Thyroid gland (tissue), 4 donors: ENCODE measurements at places on chromosomes 11 and 22. TPM values are rescaled to one million over a fixed set of nuclear protein-coding genes. Genes with fewer than 3 reads are reported as not detected.

DNA sequence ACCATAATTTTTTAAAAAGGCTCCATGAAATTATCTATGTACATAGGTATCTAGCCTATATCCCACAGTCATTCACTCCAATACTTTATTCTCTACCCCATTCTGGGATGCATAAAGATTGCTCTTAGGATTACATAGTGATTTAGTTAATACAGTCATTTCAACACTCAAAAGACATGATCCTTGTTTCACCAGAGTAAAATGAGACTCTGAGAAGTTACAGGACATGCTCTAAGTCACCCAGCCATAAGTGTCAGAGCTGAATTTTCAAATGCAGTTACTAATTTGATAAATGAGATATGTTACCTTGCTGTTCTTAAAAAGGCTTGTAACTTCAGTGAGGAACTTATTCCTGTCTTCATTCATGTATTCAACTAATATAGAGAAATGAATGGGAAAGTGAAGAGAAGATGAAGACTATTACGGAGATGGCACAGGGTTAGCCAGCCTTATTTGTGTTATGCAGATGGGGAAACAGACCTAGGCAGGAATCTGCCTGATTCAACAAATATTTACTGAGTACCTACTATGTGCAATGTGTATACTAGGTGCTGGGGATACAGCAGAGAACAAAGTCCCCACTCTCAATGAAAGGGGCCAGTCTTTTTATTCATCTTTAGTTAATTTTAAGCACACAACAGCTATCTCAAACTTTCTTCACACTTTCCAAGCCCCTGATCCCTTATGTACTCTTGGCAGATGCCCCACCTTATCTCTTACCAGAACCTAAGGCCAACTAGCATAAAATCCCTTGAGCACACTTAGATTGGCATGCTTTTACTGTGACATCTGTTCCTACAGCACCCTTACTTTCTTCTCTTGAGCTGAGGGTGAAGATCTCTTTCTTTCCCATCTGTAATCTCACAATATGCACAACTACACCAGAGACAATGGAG lies 21.6 kb downstream of the MAPK1 start:
- no peak overlapping the region for H3K27ac ChIP-seq
- no peaks in the 10 kb centered on the region for H3K27me3 ChIP-seq
- peaks cover 46% of the 10 kb centered on the region for H3K4me1 ChIP-seq

Gene POLR2L
- total RNA-seq: 89.2 TPM

GRCh38 chr11:27040302-27041115 lies at the start of gene BBOX1:
Gene BBOX1 (plus strand): TSS chr11:27040815. CDS start chr11:27055431, 14,616 bp downstream.
- H3K4me3 ChIP-seq: no peak within 1 kb of the TSS
- H3K27me3 ChIP-seq: no peaks in the 10 kb centered on the region
- DNase-seq: peak; percentile 97
- peaks cover 20% of the 10 kb centered on the region for H3K4me1 ChIP-seq
- no peaks in the 10 kb centered on the region for H3K36me3 ChIP-seq

GRCh38 chr22:31969789-31970489 lies 25.6 kb downstream of the YWHAH start:
- no peaks in the 10 kb centered on the region for H3K36me3 ChIP-seq
- H3K27me3 ChIP-seq: no peaks in the 10 kb centered on the region
- no peak overlapping the region for H3K4me3 ChIP-seq

DNA sequence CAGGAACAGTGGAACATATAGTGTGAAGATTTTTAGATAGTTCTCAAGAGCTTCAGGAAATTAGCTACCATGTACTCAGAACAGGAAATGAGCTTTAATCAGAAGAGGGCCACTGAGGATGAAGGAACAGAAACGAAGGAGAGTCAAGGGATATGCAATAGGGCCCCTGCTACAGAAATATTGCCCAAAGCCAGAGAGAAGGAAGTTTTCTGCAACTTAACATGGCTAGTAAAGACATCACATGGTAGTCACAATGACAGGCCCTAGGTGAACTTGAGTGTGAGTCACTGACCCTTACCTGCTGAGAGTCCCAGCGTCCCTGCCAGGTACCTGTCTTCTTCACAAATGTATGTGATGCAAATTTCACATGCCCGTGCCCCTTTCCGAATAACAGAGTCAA lies 25.2 kb upstream of the CARD16 start:
- no peak for DNase-seq
- H3K4me3 ChIP-seq: no peak overlapping the region
- no peaks in the 10 kb centered on the region for H3K27me3 ChIP-seq
- no peaks in the 10 kb centered on the region for H3K36me3 ChIP-seq
- no peak overlapping the region for H3K27ac ChIP-seq

Gene MMP7
- not detected for total RNA-seq

- no peak overlapping the region for H3K4me3 ChIP-seq
- H3K36me3 ChIP-seq: no peaks in the 10 kb centered on the region
- no peaks in the 10 kb centered on the region for H3K27me3 ChIP-seq
- no peak overlapping the region for H3K27ac ChIP-seq
- no peak for DNase-seq
- peaks cover 6% of the 10 kb centered on the region for H3K4me1 ChIP-seq
These were observed 4.7 kb upstream of the ASCC2 start for GRCh38 chr22:29842740-29843139.

GRCh38 chr22:36692280-36692679 lies 11.3 kb downstream of the CACNG2 start:
- no peaks in the 10 kb centered on the region for H3K36me3 ChIP-seq
- no peaks in the 10 kb centered on the region for H3K27me3 ChIP-seq
- no peak overlapping the region for H3K27ac ChIP-seq
- H3K4me3 ChIP-seq: no peak overlapping the region

DNA sequence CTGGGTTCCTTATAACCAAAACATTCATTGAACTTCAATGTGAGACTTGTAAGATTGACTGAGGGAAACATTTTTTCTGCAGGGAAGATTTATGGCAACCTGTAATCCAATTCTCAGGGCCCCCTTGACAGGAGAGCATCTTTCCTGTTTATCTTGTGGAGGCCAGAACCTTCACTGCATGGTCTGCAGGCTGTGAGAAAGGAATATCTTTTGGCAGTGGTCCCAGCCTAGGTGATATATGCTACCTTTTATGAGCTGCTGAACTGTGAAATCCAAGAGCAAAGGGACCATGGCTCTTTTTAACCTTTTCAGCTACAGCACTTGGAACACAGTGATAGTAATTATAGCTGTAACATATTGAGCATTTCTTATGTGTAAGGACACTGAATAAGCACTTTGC lies 590.2 kb upstream of the B3GAT1 start:
- H3K4me1 ChIP-seq: no peaks in the 10 kb centered on the region
- DNase-seq: no peak
- H3K27ac ChIP-seq: no peak overlapping the region
- H3K36me3 ChIP-seq: no peaks in the 10 kb centered on the region
- H3K27me3 ChIP-seq: no peaks in the 10 kb centered on the region
- no peak overlapping the region for H3K4me3 ChIP-seq

- H3K4me3 ChIP-seq: no peak overlapping the region
- no peaks in the 10 kb centered on the region for H3K27me3 ChIP-seq
- no peaks in the 10 kb centered on the region for H3K36me3 ChIP-seq
- no peaks in the 10 kb centered on the region for H3K4me1 ChIP-seq
- DNase-seq: no peak
These were observed 325.4 kb downstream of the JRKL start for GRCh38 chr11:96715208-96715607.

- H3K4me3 ChIP-seq: peak overlapping the region; percentile 64
- peak overlapping the region; percentile 96 for H3K27ac ChIP-seq
- H3K4me1 ChIP-seq: peaks cover 31% of the 10 kb centered on the region
- DNase-seq: no peak
These were observed 332 bp downstream of the TEAD1 start for GRCh38 chr11:12674571-12674935.

Gene TTLL12
- 20.0 TPM for total RNA-seq

DNA sequence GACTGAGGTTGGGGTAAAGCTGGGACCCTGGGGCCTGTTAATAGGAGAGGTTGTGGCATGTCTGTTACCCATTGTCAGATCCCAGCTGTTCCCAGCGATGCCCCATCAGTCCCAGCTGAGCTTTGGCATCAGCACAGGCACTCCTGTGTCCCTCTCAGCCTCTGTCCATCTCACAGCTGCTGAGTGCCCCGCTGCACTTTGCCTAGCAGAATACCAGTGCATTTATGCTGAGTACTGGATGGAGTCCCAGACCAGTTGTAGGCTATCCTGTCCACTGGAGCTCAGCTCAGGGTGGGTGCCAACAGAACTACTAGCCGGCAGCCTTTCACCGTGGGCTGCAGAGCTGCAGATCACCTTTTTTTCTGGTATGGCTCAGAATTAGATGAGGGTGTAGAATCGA lies 9.9 kb downstream of the FXYD6 start:
- H3K4me1 ChIP-seq: peaks cover 11% of the 10 kb centered on the region
- no peaks in the 10 kb centered on the region for H3K27me3 ChIP-seq
- no peaks in the 10 kb centered on the region for H3K36me3 ChIP-seq
- no peak for DNase-seq
- no peak overlapping the region for H3K27ac ChIP-seq
- H3K4me3 ChIP-seq: no peak overlapping the region

DNA sequence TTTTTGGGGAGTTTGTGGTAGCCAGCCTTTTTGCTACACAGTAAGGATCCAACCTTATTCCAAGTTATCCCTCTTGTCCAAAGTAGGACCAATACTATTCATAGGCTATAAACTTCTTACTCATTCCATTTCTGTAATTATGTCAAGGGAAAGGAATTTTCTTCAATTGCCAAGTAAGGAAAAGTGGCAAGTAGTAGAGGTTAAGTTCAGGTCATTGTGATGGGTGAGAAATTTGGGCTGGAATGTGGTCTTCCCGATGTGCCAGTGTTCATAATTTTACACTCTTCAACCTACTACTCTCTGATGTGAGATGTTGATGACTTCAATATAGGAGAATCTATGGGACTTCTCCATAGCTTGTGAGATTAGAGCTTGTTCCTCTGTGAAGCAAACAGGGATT lies 648.8 kb downstream of the METTL15 start:
- no peak for DNase-seq
- H3K27ac ChIP-seq: no peak overlapping the region
- no peak overlapping the region for H3K4me3 ChIP-seq
- peaks cover 7% of the 10 kb centered on the region for H3K4me1 ChIP-seq

GRCh38 chr11:123195188-123196059 lies at the start of gene CLMP:
Gene CLMP (minus strand): TSS chr11:123195248. CDS start chr11:123194940, 308 bp downstream.
- H3K27me3 ChIP-seq: no peaks in the 10 kb centered on the region
- H3K4me1 ChIP-seq: peaks cover 10% of the 10 kb centered on the region
- H3K4me3 ChIP-seq: peak within 1 kb of the TSS; percentile 27
- H3K36me3 ChIP-seq: no peaks in the 10 kb centered on the region
- peak; percentile 61 for DNase-seq
- peak within 1 kb of the TSS; percentile 20 for H3K27ac ChIP-seq

GRCh38 chr11:73072935-73073481 lies 69.1 kb downstream of the FCHSD2 start:
- peak overlapping the region; percentile 5 for H3K27ac ChIP-seq
- H3K27me3 ChIP-seq: no peaks in the 10 kb centered on the region
- H3K36me3 ChIP-seq: no peaks in the 10 kb centered on the region
- no peak for DNase-seq

Gene LRRC74B
- not detected for total RNA-seq

Gene SUSD2
- total RNA-seq: 9.5 TPM

Gene CHKA
- total RNA-seq: 96.7 TPM

DNA sequence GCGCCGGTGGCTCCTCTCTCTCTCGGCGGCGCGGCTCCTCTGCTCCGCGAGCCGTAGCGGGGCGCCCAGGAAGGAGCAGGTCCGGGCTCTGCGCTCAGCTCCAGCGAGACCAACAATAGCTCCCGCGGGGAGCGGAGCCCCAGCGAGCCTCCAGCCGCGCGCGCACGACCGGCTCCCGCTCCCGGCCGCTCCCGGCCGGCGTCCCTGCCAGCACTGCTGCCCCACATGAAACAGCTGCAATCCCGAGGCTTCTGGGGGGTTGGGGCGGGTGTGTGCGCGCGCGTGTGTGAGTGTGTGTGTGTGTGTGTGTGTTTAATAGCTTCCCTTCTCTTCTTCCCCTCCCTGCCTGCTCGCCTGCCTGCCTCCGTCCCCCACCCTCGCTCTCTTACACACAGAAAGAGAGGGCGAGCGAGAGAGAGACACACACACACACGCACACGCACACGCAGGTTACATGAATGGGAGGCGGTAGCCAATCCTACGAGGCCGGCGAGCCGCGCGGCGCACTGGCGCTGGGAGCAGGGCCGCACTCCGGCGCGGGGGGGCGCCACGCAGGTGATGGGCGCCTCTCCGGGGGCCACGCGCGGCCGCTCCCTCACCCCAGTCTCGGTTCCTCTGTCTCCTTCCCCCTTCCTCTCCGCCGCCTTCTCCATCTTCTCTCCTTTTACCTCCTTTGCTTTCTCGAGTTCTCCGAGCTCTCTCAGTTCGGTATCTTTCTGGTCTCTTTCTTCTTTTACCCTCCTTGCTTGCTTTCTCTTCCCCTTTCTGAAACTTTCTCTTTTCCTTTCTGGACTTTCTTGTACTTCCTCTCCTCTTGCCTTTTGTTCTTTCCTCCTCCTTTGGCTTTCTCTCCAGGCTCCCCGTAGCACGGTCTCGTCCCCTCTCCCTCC lies at the start of gene TENM4:
Gene TENM4, minus strand, starts transcription at position 460 of the 890 bp plus-strand sequence. CDS start 371,086 bp downstream, outside the sequence.
- H3K27me3 ChIP-seq: no peaks in the 10 kb centered on the region
- no peaks in the 10 kb centered on the region for H3K36me3 ChIP-seq
- H3K27ac ChIP-seq: peak within 1 kb of the TSS; percentile 94
- DNase-seq: peak; percentile 90
- H3K4me1 ChIP-seq: peaks cover 19% of the 10 kb centered on the region
- peak within 1 kb of the TSS; percentile 70 for H3K4me3 ChIP-seq

DNA sequence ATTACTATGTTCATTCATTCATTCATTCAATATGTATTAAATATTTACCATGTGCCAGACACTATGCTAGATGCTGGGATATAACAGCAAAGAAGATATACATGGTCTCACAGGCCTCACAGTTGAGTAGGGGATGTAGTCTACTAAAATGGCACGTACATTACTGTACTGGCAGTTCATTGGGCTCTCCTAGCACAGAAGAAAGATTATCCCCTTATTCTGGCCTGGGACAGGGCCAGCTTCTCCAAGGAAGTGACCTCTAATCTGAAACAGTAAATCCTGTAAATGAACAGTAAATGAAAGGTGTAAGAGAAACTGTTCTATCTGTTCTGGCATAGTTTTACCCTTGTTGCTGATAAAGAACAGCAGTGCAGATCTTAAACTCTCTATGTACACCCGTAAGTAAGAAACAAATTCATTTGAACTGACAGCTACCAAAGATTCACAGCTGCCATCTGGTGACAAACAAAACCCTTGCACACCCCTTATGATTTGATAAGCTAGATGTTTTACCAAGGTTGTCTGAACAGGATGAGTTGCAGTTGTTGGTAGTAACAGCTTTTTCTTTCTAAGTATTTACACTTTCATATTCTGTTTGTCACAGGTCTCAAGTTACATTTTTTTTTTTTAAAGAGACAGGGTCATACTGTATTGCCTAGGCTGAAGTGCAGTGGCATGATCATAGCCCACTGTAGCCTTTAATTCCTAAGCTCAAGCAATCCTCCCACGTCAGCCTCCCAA lies 263.1 kb downstream of the TMEM135 start:
- H3K36me3 ChIP-seq: no peaks in the 10 kb centered on the region
- H3K27ac ChIP-seq: no peak overlapping the region
- H3K27me3 ChIP-seq: no peaks in the 10 kb centered on the region
- H3K4me3 ChIP-seq: no peak overlapping the region

Gene C11orf52
- 25.3 TPM for total RNA-seq

Gene KCNE3
- 3.9 TPM for total RNA-seq

- no peak for DNase-seq
- no peaks in the 10 kb centered on the region for H3K27me3 ChIP-seq
- no peaks in the 10 kb centered on the region for H3K36me3 ChIP-seq
- no peak overlapping the region for H3K4me3 ChIP-seq
- H3K27ac ChIP-seq: no peak overlapping the region
These were observed 40.5 kb upstream of the PRDM11 start for GRCh38 chr11:45105984-45106375.

Gene MYBPC3
- total RNA-seq: not detected
